ENCODE measurements at places on chromosomes 12 and 14.

- DNase-seq = no peak
These were observed 1201.5 kb downstream of the BCL11B start for GRCh38 chr14:98070536-98070935.

DNA sequence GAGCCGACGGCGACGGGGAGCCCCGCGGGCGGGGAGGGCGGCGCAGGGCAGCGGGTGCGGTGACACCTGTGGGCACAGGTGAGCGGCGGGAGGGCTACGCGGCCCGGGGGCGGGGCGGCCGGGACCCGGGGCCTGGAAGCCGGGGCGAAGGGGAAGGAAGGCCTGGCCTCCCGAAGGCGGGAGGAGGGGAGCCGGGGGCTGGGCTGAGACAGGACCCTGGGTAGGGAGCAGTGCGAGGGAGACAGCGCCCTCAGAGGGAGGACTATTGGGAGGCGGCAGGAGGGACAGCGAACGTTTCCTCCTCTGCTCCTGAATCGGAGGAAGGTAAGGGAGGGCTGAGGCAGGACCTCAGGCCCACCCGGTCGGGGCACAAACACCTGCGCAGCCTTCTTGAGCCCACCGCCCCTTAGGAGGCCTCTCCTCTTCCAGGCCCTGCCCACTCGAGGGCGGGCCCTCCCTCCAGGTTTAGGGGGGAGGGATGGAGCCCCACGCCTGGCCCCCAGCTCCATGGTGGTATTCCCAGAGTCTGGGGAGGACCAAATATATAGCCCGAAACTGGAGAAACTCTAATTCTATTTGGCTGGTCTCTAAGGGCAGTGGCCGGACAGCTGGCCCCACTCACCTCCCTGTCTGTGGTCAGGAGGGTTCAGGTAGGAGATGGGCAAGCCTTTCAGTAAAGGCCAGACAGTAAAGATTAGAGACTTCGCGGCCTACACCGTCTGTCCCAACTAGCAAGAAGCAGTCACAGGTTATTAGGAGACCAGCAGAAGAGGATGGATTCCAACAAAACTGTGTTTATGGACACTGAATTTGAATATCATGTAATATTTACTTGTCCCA lies 509 bp downstream of the PLEKHG6 start:
- DNase-seq = no peak

DNA sequence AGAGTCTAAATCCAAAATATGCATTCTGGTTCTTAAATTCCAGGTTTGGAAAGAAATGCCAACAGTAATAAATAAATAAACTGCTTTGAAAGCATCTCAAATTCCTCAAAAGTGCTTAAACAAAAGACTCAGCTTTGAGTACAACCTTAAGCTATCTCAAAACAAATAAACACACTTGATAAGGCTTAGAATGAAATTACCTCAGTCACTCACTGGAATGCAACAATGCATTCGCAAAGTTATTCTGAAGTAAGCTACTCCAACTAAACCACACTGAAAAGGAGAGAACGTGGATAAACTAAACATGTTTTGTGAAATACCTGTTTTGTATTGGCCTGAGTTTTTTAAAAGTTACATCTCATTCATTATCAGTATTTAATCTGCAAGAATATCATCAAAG lies 1.2 kb downstream of the SPTSSA start:
- peak; percentile 38 for DNase-seq

DNA sequence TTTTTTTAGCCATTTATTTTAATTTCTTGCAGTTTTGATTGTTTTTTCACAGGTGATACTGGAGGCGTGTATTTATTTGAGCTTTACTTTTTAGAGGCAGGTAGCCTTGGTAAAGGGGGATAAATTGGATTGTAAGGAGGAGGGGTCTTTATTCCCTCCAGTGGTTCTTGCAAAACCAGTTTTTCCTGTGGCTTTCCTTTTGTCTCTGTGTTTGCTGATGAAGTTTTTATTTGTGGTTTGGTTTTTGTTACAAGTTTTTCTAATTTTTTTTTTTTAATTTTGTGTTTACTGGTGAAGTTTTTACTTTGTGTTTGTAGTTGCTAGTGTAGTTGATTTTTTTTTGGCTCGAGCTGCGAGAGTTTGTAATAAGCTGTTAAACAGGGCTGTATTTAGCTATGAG lies 278.5 kb downstream of the PRKD1 start:
- no peak for DNase-seq

- DNase-seq = no peak
These were observed 178.1 kb downstream of the ACSS3 start for GRCh38 chr12:81255947-81256346.

DNA sequence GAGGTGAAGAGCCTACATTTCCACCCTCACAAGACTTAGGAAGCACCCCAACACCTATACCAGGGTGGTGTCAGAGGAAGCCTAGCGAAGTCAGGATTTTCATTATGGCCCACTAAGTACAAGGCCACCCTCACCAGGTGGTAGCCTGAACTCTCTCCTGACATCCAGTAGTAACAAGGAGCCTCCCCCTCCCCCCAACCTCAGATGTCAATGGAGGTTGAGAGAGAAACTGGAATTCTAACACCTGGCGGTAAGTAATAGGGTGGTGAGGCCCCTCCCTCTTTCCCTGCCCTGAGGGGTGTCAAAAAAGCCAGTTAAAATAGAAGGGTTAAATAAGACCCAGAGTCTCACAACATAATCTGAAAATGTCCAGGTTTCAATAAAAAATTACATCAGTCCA lies 37.6 kb downstream of the SINHCAF start:
- DNase-seq = no peak

GRCh38 chr12:118356809-118357256 lies 15.9 kb downstream of the TAOK3 start:
- peak; percentile 81 for DNase-seq

- DNase-seq = no peak
These were observed 427.3 kb downstream of the BTG1 start for GRCh38 chr12:91718326-91718725.

DNA sequence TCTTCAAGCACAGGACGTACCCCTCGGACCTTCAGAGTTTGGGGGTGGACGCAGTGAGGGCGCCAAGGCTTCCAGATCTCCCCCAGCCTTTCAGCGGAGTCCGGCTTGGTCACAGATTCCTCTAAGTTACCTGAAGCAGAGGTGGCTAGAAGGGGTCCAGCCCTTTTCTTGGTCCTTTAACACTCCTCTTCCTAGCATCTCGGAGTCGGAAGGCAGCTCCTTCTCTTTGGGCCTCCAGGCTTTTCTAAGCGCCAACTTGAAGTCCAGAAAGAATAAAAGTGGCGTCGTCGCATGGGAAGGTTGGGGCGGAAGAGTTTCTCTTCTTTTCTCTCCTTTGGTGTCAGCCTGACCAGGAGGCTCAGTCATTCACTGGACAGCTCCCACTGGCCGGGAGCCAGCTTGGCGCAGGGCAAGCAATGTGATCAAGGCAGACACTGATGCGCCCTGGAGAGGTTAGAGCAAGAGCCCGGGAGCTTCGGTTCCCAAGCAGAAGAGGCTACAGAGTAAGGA lies 9.6 kb downstream of the OR6S1 start:
- peak; percentile 71 for DNase-seq

- peak; percentile 38 for DNase-seq
These were observed 86.5 kb downstream of the DAAM1 start for GRCh38 chr14:59274991-59275391.

GRCh38 chr12:59736359-59736758 lies 140.5 kb downstream of the SLC16A7 start:
- DNase-seq = no peak

GRCh38 chr14:47186486-47186885 lies 488.9 kb downstream of the MDGA2 start:
- no peak for DNase-seq

GRCh38 chr14:99559286-99559990 lies 44.6 kb downstream of the CCDC85C start:
- DNase-seq = peak; percentile 56

DNA sequence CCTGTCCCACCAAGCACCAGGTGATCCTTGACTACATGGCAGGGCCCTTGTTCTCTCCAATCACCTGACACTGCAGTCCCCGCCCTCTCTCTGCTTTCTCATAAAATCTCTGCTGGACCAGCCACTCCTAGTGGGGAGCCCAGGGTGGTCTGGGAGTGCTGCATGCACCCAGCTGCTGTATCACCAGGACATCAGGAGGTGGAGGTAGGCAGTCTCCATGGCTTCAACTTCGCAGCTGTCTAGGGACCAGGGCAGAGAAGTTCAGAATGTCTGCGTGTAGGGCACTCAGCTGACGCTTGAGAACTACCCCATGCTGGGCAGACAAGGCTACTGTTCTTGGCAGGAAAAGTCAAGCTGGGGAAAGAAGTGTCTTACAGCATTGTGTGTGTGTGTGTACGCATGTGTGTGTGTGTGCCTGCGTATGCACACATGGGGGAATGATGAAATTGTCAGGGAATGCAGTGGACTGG lies 2.6 kb downstream of the WSCD2 start:
- no peak for DNase-seq

DNA sequence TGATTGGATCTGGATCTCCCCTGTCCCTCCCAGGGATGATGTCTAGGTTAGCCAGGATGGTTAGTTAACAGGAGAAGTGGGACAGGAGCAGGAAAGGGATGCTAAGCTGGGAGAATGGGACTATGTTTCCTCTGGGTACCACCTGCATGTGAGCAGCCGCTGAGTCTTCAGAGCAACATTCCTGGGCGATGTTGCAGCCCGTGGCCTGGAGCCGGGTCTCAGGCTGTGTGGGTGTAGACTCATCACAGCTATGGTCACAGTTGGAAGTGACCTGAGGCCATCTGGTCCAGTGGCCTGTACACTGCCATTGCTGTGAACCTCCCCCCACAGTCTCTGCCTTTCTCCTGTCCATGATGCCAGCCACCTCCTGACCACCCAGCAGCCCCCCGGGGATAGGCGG lies 422.6 kb downstream of the DPF3 start:
- DNase-seq = peak; percentile 85

DNA sequence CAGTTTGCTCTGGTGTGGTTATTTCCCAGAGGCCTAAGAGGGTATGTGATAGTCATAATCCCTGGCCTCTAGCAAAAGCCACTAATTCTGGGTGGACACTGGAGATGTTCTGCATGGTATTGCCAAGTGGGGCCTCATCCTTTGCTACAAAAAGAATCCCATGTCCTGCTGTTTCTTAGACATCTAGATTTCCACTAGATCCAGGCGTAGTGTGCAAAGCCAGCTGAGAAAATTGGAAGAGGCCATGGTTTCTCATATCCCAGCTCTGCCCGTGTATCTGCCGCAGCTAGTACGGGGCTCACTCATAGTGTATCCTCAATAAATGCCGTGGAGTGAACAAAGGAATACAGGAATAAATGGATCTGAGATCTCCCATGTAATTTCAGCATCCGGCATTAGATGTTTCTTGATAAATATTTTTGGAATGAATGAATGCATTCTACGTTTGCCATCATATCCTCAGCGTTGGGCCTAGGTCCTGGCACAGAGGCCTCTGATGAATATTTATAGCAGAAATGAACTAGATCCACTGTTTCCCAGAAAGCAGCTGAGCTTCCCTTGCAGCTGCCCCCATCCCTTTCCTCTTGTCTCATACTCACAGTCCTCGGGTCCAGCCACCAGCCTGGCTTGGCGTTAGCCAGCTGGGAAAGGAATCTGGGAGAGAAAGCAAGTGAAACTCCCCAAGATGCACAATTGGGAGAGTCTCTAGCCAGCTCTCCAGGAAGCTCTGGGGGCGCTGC lies 76.3 kb upstream of the NOS1 start:
- DNase-seq = no peak

DNA sequence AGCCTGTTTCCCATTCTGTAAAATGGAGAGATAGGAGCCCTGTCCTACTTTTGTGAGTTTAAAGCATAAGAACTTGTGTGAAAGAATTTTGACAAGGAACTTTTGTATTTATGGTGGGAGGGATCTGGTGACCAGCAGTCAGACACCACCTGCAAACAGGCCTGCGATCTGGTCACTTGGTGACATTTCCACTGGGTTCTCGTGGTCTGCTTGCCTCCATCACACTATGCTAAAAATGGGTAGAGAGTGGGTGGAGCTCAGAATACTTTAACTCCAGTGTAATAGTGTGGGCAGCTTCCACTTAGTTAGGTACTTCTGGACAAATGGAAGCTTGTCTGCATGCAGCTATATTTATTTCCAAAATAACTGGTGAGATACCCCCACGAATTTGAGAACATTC lies 26.5 kb upstream of the PLXNC1 start:
- no peak for DNase-seq

- no peak for DNase-seq
These were observed 89.7 kb downstream of the PIWIL1 start for GRCh38 chr12:130427381-130427887.

GRCh38 chr14:22796087-22796707 lies 19.0 kb downstream of the SLC7A7 start:
- no peak for DNase-seq

DNA sequence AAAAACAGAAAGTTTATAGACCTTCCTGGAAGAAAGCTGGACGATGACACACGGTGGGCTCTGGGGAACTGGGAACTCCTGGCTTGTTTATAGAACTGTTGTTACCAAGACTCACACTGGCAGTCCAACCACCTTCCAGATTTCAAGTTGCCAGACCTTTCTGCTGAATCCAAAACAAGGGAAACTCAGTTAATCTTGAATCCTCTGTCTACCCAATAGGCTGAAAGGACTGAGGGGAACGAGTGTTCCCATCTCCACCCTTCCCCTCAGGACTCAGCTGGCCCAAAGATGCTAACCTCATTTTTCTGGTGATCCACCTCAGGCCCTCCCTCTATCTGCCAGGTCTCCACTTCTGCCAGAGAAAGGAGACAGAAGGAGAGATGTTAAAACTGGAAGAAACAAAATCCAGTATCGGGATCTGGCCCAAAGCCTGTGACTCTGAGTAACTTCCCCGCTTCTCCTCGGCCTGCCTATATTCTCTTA lies 231.4 kb downstream of the ANO2 start:
- no peak for DNase-seq

DNA sequence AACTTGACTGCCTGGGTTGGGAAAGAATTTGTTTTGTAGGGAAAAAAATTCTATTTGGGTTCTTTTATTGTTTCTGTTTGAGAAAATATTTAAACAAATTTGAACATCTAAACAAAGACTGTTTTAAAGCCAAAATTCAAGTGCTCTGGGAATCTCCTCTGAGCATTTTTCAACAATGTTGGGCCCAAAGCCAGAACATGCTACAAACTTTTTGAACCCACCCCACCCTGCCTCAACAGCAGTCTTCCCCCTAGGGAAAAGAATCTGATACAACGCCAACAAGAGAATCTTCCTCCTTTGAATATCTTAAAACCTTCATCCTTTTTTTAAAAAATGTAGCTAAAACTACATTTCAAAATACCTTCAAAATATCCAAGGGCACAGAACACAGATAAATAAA lies 20.4 kb upstream of the NID2 start:
- no peak for DNase-seq

GRCh38 chr14:22601996-22602395 lies 3.9 kb downstream of the ABHD4 start:
- DNase-seq = no peak
